ENCODE measurements at places on chromosomes 5 and 9.

GRCh38 chr5:22372826-22373660 lies 480.1 kb downstream of the CDH12 start:
- DNase-seq: no peak

DNA sequence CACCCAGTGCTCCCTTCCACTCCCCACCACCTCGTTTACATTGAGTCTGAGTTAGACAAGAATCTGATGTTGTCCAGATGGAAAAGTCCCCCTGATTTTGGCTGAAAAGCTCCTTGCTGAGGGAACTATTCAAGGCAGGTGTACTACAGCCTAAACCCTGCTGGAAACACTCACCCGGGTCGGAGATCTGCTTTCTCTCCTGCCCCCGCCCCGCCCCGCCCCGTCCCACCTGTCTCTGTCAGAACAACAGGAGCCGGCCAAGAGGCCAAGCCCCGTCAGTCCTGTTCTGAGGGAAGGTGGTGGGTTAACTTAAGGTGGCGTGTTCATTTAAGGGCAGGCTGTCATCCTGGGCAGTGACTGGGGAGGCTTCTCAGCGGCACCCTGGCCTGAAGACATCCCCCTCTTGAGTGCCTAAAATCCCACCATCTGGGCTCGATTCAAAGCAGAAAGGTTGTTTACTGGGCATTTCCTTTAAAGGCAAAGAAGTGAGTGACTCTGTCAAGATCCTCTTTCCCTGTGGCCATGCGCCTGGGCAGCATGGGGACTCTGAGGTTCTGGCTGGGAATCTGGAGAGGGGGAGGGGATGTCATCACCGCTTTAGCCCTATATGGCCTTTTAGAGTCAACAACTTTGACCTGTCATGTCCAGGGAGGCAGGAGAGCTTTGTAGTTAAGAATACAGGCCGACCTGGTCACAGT lies 71.1 kb upstream of the NEURL1B start:
- DNase-seq: no peak

GRCh38 chr5:90050103-90050502 lies 359.5 kb downstream of the CETN3 start:
- DNase-seq: no peak

DNA sequence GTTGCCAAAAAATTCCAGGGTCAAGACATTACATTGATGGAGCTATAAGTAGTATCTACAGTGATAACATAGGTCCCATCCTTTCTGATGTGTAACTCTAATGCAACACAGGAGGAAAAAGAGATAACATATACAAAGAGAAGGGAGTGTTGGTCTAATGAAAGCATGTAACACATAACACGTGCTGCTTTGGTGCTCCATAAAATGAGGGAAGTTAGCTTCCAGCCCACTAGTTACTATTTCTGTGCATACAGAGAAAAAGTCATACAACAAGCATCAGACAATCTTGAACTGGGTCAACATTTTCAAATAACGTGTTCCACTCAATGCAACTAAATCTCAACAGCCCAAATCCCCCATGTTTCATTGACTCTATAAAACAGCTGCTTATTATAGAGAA lies 11.7 kb downstream of the MLLT3 start:
- no peak for DNase-seq

- no peak for DNase-seq
These were observed 94.9 kb upstream of the MINAR2 start for GRCh38 chr5:129653057-129653375.

DNA sequence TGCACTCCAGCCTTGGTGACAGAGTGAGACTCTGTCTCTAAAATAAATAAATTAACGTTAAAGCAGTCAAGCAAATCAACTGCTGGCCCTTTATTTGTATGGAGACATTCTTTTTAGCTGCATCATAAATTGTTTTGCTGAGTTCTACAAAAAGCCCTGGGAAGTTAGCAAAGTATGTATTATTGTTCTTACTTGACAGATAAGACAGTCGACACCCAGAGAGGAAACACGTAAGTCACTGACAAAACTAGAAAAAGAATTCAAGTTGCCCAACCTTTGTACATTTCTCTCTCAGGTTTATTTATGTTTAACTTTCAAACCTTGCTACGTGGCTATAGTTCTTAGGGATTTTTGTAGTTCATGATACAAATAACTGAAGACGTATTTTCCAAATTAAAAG lies 40.4 kb upstream of the MACIR start:
- no peak for DNase-seq

DNA sequence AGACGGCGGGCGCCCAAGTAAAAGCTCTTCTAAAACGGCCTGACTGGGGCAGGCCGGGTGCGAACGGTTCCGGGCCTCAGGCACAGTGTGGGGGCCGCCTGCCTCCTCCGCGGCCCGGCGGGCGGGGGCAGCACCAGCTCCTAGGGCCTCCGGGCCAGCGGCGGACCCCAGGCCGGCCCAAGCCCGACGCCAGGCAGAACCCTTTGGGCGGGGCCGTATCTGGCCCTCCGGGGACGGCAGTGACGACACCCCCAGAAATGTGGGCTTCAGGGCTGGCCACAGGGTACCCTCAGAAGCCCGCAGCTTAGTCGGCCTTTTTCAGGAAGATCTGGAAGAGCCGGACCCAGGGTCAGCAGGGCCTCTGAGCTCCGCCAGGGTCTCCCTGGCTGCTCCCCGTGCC lies 4.0 kb downstream of the LTC4S start:
- DNase-seq: no peak

DNA sequence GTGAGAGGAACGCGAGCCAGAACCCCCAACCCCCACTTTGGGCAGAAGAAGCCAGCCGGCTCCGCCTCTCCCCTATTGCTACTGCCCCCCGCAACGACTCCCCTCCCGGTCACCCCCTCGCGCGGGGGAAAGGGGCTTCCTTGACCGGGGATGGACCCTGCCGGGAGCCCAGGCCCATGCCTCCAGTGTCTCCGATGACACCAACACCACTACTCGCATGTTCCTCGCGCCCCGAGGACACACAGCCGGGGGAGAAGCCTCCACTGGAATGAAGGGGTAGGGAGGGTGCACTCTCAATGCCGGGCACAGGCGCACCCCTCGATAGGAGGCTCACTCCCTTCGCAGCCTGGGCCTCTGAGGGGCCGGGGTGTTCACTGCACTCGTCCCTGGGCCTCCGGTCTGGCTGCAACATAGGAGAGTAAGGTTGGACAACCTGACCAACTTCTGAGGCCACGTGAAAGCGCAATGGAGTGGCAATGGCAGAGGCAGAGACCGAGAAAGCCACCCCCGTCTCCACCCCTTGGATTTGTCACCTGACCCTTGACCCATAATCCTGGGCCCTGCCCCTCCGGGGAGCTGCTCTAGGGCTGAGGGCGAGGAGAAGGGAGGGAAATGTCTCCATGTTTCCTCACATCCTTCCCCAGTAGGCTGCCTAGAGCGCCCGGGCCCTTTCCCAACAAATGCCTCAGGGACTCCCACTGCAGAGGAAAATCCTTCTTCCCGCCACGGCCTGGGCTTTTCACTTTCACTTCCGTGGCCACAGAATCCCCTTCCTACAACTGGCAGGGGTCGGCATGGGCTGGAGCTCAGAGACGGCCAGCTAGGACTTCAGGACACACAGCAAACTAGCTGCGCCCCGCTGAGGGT lies 1.1 kb upstream of the CNTFR start:
- DNase-seq: no peak

- DNase-seq: no peak
These were observed 110.3 kb upstream of the NFIB start for GRCh38 chr9:14424289-14424688.

GRCh38 chr5:141186897-141187512 lies at the start of gene PCDHB9:
PCDHB9 (plus strand) TSS chr5:141187161; CDS start chr5:141187319, 158 bp downstream.
- DNase-seq: no peak

DNA sequence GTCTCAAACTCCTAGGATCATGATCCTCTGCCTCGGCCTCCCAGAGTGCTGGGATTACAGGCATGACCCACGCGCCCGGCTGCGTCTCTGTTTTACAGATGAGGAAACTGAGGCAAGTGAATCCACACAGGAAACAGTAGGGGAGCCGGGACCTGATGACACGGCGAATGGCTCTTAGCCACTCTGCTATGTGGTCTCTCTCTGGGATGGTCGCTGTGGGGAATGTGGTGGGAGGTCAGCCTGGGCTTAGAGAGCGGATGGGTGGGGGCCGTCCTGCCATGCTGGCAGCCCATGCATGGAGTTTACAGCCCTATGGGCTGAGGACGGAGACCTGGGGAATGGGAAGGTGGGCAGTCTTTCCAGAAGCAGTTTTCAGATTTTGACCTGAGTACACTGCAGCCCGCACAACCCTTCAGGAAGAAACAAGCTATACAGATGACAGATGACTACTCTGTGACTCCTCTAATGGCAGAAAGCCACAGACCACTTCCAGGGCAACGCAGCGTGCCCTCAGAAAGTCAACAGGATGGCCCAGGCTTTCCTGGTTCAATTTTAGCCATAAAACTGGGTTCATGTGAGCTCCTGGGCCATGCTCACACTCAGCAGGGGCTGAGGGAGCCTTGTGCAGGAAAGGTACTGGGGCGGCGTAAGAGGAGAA lies 136.1 kb upstream of the RAPGEF1 start:
- DNase-seq: no peak

GRCh38 chr9:134057307-134057657 lies 10.5 kb downstream of the BRD3 start:
- no peak for DNase-seq

GRCh38 chr5:34959323-34959722 lies 30.0 kb downstream of the DNAJC21 start:
- DNase-seq: no peak

DNA sequence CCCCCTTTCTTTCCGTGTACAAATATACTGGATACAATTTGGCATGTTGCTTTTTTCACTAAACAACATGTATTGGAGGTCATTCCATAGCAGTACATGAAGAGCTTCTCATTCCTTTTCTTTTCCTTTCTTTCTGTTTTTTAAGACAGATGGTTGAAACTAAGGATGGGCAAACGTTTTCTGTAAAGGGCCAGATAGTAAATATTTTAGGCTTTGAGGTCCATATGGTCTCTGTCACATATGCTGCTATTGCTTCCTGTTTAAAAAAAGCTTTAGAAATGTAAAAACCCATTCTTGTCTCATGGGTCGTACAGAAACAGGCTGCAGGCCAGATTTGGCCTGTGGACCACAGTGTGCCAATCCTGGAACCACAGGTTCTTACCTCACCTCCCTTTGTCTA lies 160.1 kb downstream of the ACER2 start:
- DNase-seq: no peak

GRCh38 chr5:113161806-113162205 lies 185.2 kb downstream of the DCP2 start:
- no peak for DNase-seq

DNA sequence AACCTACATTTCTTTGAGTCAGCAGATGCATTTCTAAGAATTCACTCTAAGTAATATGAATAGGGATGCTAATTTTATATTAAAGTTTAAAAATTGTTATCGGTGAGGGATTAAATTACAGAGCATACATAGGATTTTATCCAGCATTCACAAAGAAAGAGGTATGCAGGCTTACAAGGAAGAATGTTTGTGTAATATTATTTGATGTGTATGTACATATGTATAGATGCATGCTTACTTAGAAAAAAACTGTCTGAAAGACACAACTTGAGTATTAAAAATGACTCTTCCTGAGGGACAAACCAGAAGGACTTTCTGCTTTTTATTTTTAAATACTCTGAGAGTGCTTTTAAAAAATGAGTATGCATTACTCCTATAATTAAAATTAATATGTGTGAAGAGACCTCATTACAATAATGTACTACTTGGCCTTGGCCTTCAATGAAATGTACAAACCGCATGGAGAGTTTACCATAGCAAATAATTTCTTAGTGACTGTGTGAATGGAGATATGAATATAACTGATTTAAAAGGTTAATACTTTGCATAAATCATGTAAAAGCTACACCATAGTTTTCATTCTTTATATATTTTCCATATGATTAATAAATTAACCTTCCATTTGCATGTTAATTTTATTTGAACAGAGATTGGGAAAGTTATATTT lies 77.0 kb downstream of the GDA start:
- no peak for DNase-seq

DNA sequence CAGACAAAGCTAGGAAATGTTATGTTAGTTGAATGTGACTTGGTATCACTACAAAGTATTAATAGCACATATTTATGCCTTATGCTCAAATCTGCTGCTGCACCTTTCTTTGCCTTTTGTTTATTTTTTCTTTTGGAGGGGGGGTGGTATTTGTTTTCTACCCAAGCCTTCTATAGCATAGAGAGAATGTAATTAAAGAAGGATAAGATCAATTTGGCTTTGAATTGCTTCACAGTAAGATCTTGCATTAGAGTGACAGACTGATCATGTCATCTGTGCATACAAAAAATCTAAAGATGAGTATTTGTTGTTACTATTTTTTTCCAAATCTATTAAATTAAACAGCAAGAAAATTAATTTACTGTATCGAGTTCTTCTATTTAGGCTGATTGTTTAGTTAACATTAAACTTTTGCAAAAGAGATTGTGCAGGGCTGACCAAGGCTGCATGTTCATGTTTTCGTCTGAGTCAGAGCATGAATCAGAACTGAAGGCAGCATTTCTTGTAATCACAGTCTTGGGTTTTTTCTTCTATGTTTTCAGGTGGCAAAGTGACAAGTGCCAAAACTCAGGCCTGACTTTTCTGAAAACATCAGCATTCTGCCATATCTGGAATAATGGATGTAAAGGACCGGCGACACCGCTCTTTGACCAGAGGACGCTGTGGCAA lies 1007.1 kb upstream of the WWC1 start:
- DNase-seq: no peak

DNA sequence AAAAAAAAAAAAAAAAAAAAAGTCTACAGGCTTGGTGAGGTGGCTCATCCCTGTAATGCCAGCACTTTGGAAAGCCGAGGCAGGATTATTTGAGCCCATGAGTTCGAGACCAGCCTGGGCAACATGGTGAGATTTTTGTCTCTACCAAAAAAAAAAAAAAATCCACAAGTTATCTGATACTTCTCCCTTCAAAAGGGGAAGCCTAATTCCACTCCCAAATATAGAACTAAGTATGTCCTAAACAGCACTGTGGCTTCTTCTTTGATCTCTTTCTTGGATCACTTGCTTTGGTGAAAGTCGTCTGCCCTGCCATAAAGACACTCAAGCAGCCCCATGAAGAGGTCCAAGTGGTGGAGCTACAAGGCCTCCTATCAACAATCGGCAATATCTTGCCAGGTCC lies 18.8 kb upstream of the STING1 start:
- no peak for DNase-seq

- no peak for DNase-seq
These were observed 130.9 kb upstream of the CHD1 start for GRCh38 chr5:99059685-99060084.

DNA sequence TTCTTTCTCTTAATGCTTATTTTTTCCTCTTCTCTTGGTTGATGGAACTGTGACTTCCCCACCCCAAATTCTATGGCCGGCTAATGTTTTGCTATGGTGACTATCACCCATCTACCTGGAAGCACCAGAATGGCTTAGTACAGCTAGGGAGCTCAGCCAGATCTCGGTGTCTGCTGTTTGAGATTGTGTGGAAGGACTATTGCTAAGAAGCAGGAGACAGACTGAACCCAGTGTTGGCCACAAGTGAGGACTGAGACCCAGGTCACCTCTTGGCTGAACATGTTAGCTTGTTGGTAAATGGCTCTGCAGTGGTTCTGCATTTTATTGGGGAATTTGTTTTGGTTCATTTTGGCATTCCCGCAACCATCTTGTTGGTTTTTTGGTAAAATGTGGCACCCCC lies 2.7 kb downstream of the PRRC2B start:
- DNase-seq: no peak

GRCh38 chr5:133794771-133795415 lies 173.5 kb downstream of the C5orf15 start:
- no peak for DNase-seq
